Stimulated activated CD8-positive, alpha-beta memory T cell treated with anti-CD3 and anti-CD28 coated beads, Interleukin-15, amount 100 ng/mL, for 1 hour (primary cell): ENCODE measurements at places on chromosomes 7 and 10.

DNA sequence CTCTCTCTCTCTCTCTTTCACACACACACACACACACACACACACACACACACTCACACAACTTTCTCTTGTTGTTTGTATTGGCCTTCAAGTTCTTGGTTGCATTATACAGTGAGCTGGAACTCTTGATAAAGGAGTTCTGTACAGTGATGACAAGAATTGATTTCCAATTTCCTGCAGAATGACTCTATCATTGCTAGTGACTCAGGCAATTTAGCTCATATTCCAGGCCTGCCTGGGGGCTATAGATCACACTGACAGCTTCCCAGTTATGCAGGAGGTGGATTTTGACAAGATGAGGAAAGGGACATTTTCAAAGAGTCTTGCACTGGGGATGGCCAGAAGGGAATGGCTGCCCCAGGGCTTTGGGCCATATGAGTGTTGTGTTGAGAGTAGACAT lies 508.8 kb downstream of the TYW1 start:
- DNase-seq: no peak

GRCh38 chr10:11017570-11018431 lies at the start of gene CELF2:
Gene CELF2 (plus strand): TSS chr10:11017872. CDS start chr10:11018090, 218 bp downstream.
- DNase-seq: no peak

GRCh38 chr7:35551321-35552081 lies 143.4 kb downstream of the HERPUD2 start:
- no peak for DNase-seq

GRCh38 chr10:87661861-87662785 lies 2.4 kb downstream of the PAPSS2 start:
- no peak for DNase-seq

GRCh38 chr10:122348512-122348911 lies 26.0 kb upstream of the PLEKHA1 start:
- no peak for DNase-seq

- DNase-seq: no peak
Observed at GRCh38 chr7:149175150-149175549, 20.2 kb upstream of the ZNF282 start.

GRCh38 chr10:111885046-111885445 lies 298.5 kb downstream of the GPAM start:
- DNase-seq: no peak

- no peak for DNase-seq
Observed at GRCh38 chr7:105827151-105827875, 49.1 kb downstream of the ATXN7L1 start.

DNA sequence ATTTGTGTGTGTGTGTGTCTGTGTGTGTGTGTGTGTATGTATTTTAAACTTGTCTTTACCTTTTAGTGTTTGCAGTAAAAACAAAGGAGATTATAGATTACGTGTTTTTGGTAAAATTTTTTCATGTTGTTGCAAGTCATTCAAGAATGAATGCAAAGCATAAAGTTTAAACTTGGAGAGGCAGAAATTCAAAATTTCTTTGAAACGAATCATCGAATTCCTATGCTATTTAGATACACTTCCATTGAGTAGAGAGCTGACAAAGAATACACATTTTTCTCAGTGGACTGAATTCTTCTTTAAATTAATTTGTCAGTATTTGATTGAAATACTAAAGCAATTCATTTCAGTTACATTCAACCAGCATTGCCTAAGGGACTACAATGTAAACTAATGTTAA lies 66.0 kb upstream of the HDAC9 start:
- no peak for DNase-seq

DNA sequence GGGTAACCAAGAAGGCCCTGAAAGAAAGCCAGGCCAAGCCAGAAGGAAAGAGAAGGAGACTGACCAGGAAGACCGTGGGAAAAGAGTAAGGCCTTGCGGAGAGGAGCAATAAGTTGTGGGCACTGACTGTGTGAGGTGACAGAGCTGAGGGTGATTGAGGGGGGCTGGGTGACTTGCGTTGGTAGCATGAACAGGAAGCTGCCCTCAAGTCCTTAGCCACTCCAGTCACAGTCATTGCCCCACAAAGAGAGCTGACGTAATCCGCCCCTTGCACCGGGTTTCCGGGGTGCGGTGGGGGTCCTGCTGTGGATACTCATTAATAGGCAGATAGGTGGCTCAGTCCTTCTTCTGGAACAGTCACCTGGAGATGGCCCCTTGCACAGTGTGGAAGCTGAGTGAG lies 16.1 kb upstream of the DMBT1 start:
- no peak for DNase-seq
